ENCODE measurements at places on chromosomes 13 and 19.

DNA sequence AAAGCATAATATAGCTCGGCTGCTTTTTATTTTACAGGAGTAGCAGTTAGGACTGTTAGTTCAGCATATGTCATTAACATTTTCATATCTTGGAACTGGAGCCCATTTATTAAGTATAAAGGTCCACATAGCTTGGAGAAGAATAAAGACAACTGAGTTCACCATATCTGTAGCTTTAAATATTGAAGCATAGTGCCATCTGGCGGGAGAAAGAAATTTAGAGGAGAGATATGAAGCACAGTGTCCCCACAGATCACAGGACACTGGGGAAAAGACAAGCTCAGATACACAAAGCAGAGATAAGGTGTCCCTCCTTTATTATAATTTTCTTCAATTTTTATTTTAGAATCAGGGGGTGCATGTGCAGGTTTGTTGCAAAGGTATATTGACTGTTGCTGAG, 104.7 kb upstream of the FREM2 start:
- DNase-seq: no peak

DNA sequence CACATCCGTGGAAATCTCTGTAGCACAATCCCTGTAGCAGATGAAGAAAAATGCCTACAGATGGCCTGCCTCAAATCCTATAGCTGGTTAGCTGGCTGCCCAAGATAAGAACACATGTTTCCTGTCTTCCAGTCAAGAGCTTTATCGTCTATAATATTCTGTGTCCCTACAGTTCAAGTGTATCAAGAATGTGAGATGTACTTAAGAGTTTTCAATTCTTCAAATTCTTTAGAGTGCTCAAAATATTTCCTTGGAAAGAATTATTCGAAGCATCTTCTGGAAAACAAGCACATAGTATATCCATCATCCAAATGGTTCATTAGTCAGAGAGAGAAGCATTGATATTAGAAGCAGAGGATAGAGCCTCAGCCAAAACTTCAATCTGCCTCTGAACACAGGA, 239.8 kb downstream of the COG6 start:
- DNase-seq: no peak

DNA sequence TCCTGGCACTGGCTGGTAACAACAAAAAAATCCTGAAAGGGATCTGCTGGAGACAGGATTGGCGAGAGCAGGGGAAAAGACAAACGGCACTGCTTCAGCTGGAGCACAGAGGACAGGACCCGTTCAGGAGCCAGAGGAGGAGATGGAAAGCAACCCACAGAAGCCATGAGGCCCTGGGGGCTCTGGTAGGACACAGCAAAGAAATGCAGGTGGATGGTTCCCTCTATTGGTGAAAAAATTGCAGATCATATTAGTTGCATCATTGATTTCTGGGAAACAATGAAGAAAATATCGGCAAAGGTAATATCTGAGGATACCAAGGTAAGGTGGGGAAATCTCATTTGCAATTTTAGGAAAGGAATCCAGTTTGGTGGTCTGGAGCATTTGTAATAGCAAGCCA, 25.7 kb upstream of the TPP2 start:
- DNase-seq: no peak

DNA sequence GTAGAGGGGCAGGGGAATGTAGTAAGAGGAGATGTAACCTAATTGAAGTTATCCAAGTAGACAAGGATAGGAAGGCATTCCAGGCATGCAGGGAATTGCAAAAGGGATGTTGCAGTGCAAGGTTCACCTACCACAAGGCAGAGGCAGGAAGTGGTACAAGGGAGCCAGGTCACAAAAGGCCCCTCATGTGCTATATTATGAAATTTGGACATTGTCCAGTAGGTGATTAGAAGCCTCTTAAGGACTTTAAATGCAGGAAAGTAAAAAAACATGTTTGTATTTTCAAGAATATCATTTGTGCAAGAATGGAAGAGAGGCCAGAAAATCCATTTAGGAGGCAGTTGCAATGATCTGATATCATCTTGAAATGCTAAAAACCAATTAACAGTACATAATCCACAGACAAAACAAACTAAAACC, 111.4 kb downstream of the FRY start:
- DNase-seq: peak; percentile 36

DNA sequence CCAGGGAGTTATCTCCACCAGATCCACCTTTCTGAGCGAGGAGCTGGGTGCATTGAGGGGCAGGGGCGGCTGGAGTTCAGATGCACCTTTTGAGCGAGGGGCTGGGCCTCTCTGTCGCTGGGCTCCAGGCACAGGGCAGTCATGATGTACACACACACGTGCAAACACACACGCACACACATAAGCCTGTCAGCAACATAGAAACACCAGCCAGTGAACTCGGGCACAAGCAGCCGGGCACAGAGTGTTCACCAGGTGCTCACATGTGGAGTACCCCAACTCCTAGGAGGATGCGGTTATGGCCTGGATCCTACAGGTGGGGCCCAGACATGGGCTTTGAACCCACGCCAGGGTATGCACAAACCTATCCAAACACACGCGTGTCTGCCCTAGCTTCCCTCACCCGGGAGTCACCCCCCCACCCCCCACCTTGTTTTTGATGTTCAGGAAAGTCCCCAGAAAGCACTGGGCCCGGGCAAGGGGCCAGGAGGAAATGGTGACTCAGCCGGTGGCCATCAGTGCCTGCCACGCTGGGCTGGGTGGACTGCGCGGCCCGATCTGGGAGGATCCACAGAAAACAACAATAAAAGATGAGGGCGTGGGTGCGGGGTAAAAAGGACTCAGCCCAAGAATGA, 13.3 kb downstream of the ARRDC2 start:
- DNase-seq: no peak

DNA sequence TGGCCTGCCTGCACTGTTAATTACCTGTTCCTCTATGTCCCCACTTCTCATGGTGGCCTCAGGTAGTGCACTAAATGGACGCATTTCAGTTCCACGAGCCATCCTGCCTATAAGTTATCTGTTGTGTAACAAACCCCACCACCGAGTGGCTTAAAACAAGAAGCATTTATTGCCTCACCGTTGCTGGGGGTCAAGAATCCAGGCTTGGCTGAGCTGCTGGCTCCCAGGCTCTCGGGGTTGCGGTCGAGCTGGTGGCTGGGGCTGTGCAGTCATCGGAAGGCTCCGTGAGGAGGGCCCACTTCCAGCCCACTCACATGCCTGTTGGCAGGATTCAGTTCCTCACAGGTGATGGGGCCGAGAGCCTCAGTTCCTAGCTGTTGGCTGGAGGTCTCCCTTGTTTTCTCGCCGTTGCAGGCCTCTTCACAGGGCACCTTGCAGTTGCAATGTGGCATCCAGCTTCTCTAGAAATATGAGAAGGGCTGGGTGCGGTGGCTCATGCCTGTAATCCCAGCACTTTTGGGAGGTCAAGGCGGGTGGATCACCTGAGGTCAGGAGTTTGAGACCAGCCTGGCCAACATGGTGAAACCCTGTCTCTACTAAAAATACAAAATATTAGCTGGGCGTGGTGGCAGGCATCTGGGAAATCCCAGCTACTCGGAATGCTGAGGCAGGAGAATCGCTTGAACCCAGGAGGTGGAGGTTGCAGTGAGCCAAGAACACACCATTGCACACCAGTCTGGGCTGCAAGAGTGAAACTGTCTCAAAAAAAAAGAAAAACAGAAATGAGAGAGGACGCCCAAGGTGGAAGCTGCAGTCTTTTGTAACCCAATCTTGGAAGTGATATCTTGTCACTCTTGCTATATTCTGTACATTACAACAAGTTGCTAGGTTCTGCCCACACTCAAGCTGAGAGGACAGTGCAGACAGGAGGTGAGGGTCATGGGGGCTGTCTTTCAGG, 6.5 kb upstream of the PTOV1 start:
- no peak for DNase-seq

GRCh38 chr19:53865523-53865917, 2.2 kb upstream of the MYADM start:
- no peak for DNase-seq

DNA sequence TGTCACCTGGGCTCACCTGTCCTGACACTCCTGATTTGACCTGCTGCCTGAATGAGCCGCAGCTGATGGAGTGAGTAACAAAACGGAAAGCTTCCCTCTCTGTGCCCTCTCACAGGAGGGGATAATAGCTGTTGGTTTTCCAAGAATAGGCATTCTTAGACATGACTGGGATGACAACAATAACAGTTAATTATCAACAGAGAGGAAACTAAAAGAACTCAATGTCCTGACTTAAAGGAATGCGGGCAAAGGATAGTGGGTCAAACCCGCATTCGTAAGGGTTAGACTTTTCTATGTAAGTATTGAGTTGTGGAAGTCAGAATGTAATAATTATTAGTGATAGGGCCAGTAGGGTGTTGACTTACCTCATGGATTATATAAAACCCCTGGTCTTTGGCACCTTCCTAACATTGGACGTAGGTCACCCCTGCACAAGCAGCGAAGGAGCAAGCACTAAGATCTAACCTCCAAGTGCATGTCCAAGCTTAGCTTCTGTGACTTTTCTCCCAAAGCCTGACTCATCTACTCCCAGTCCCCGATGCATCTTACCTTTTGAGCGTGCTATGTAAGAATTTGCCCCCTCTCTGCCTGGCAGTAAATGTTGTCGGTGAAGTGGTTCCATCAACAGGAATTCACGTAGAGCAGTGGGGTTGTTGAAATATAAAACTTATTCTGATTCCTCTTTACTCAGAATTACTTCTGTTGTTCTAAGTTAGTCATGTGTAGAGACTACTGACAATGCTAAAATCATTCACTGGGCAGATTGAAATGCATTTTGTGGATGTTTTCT, 442.3 kb downstream of the FGF9 start:
- no peak for DNase-seq

- no peak for DNase-seq
Measured at GRCh38 chr13:103640606-103641005, 574.4 kb upstream of the SLC10A2 start.

- no peak for DNase-seq
Measured at GRCh38 chr13:111330066-111330610, 9.7 kb downstream of the TEX29 start.

GRCh38 chr19:5628919-5629481, 6.1 kb downstream of the SAFB start:
- no peak for DNase-seq

DNA sequence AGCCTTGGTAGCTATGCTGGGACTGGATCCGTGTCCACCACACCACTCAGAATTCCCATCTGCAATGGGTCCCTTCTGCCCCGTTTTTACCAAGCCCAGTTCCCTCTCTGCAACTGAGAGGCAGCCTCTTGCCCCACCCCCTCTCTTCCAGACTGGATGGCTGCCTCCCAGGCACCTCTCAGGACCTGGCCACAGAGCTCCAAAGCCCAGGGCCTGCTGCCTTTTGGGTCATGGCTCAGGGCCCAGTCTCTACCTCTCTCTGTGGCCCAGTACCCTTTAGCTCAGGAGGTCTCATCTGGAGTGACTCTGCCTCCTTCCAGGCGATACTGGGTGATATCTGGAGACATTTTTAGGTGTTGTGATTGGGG, 10.3 kb upstream of the ZBTB7A start:
- no peak for DNase-seq

DNA sequence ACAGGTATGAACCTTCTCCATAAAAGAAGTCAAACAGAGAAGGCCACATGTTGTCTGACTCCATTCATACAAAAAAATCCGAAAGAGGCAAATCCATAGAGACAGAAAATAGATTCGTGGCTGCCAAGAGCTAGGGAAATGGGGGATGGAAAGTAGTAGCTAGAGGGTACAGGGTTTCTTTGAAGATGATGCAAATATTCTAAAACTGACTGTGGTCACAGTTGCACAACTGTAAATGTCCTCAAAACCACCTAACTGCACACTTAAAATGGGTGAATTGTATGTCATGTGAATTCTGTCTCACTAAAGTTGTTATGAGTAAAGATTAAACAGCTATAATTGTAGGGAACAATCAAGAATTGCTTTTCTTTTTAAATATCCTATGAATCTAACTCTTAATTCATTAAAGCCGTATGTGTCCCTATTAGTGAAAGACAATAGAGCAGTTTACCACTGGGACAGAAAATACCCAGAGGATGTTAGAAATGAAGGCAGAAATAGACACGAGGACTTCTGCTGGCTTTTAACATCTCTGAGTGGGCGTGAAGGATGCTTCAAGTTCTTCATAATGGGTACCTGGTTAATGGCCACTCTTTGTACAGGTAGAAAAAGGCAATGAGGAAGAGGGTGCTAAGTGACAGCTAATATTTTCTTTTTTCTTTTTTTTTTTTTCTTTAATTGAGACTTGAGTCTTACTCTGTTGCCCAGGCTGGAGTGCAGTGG, 21.2 kb downstream of the INSR start:
- DNase-seq: no peak

DNA sequence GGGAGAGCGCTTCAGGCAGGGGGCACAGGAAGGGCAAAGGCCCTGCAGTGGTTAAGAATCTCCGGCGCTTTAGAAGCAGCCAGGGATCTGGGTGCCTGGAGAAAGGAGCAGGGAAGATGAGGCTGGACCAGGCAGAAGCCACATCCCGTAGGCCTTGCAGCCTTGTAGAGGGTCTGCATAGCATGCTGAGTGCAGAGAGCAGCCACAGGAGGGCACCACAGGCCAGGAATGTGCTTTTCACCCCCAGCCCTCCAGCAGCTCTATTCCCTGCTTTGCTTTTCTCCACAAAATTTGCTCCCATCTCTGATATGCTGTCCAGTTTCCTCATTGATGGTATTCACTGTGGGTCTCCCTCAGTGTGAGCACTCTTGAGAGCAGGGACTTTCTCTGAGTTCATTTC, 5.7 kb downstream of the WDR62 start:
- peak; percentile 73 for DNase-seq

- no peak for DNase-seq
Measured at GRCh38 chr19:4157164-4157563, 3.7 kb downstream of the CREB3L3 start.
